ENCODE measurements at places on chromosomes 6 and 20.

- DNase-seq, result no peak
These were observed 62.8 kb upstream of the L3MBTL3 start for GRCh38 chr6:129955584-129955983.

GRCh38 chr6:31870385-31870921, 7.8 kb upstream of the NEU1 start:
- no peak for DNase-seq

DNA sequence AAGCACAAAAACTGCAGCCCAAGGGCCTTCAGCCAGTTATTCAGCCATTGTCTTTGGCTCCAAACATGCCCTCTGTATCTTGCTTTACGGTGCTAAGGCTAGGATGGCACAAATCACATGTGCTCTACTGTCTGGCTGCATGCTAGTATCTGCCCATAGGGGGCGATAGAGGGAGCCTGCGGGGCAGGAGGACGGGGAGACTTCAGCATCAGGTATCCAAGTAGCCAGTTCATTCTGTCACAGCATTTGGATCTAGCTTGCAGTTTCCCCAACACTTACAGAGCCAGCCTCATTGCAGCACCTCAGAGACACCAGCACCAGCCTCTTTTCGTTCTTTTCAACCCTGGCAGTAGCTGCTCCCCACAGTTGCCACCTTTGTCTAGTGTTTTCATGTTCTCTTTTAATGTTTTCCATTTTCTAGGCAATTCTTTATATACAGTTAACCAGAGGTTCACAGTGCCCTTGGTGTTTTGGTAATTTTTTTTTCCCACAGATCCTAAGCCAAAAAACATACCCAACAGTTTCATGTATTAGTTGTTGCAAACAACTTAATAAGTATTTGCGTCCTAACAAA, 705.9 kb downstream of the PTPRT start:
- DNase-seq, result no peak

- DNase-seq, result no peak
These were observed 134.9 kb downstream of the KLHL32 start for GRCh38 chr6:97059473-97059872.

DNA sequence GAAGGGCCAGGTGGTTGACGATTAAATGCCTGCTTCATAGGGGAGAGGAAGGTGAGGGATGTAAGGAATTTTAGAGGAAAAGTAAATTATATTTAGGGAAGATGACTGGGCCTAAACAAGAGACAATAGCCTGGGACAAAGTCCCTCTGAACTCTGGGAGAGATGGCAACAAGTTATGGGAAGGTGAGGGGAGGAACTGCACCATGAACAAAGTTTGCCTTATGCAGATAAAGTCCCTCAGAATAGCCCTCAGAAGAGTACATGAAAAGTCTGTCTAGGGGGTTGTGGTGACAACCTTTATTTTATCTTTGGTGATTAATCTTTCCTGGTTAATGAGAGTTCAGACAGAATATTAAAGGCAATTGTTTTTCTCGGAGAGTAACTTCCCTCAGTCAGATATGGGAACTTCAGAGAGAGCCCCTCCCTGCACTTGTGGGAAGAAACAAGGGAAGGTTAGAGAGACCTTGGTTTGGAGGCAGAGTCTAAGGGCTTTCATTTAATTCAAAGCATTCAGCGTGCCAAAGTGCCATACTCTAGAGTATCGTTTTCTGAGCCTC, 27.1 kb upstream of the FAM217A start:
- DNase-seq, result no peak

- no peak for DNase-seq
These were observed 647 bp downstream of the UNC93A start for GRCh38 chr6:167291623-167292300.
